ENCODE measurements at places on chromosomes 2 and 18.

- DNase-seq: no peak
These were observed 38.8 kb downstream of the DPYSL5 start for GRCh38 chr2:26886736-26887135.

GRCh38 chr2:51782921-51783765, 751.2 kb upstream of the NRXN1 start:
- DNase-seq: no peak

DNA sequence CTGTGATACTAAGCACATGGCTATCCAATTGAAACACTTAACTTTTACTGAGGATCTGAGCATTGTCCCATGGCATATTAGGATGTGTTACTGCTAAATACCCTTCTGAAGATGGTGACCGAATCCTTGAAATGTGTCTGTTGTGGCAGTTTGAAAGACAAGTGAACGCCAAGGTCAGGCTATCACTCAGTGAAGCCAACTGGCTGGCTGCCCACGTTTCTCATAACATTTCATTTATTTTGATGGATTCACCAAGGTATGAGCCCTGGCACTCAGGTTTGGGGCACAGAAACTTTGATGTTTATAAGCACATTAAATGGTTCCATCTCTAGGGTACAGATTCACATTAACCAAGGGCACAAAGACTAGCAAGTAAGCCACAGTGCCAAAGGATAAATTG, 850.3 kb downstream of the DPP10 start:
- DNase-seq: no peak

GRCh38 chr2:149858901-149859634, 271.5 kb upstream of the MMADHC start:
- no peak for DNase-seq

GRCh38 chr18:74114116-74114515, 33.5 kb downstream of the FBXO15 start:
- no peak for DNase-seq

DNA sequence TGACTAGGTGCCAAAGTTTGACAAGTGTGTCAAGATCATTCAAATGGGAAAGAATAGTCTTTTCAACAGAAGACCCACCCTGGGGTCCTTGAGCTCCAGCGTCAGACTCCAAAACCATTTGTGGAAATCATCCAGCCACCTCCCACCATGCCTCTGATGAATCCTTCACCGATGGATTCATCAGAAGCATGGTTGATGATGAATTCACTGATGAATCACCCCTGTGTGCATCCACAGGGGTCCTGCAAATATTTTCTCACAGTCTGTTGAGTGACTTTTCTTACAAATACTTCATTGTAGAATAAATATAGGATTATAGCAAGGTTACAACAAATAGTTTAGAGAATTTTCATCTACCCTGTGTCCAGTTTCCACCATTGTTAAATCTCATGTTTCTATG, 4.3 kb downstream of the UGT1A9 start:
- DNase-seq: no peak

DNA sequence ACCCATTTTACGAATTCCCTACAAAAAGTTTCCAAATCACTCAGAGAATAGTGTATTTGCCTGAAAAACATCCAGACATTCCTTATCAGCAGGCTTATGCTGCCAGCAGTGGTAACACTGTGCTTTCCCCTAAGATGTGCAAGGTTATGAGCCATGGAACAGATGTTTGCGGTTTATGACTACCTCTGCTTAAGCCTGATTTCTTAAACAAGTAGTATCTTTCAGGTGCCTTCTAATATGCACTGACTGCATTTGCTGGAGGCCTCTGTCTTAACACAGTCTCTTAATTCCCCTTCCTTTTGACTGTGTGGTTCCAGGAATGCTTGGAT, 54.8 kb downstream of the CDC42EP3 start:
- DNase-seq: no peak

DNA sequence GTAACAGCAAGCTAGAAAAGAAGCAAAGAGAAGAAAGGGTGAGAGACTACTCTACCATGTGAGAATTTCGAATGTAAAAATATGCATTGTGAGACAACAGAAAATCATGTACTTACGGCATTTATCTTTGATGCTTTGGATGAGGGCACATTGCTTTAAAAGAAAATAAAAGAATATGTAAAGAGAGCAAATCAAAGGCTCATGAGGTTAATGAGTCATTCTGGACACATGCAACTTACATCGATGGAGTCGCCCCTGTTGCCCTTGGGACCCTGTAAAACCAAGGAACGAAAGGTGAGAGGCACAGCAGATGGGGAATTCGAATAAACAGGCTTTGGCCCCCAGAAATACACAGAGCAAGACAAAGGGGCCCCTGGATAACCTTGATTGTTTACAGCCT, 69.0 kb downstream of the COL6A3 start:
- DNase-seq: no peak

- no peak for DNase-seq
These were observed 746.9 kb downstream of the SLC4A3 start for GRCh38 chr2:220374282-220374681.

DNA sequence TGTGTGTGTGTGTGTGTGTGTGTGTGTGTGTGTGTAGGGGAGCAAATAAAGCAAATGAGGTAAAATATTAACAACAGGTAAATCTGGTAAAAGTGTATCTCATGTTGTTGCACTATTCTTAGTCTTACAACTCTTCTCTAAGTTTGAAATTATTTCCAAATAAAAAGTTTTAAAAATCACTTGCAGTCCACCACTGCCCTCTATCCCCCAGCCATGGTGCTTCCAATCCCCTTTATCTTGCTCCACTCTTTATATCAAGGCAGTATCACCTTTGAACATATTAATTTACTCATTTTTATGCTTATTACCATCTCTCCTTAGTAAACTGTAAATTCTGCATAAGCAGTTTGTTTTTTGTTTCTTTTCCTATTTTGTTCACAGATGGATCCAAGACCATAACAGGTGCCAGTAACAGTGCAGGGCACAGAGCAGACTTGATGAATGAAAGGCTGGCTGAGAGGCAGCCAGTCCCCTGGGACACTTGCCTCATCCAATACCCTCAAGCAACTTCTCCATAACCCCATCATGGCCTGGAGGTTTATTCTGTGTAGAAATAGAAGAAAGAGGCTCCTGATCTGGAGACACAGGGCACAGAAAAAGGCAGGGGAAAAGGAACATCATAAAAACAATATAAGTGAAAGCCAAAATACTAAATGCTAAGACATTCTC, 67.6 kb downstream of the LDAH start:
- DNase-seq: no peak

DNA sequence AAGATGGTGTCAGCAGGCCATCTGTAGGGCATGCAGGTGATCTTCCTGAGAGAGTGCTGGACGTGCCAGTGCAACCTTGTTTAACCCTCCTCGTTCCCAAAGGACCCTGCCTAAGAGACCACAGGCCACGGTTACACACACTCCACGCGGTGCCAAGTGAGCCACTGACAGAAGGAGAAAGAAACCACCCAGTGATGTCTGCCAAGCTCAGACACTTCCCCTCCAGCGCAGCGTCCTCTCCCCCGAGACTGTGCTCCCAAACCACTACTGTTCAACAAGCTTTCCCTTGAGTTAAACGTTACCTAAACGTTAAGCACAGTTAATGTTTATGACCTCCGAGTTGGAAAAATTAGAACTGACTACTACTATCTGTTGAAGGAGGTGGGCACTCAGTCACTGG, 119.1 kb upstream of the NCK2 start:
- DNase-seq: no peak

DNA sequence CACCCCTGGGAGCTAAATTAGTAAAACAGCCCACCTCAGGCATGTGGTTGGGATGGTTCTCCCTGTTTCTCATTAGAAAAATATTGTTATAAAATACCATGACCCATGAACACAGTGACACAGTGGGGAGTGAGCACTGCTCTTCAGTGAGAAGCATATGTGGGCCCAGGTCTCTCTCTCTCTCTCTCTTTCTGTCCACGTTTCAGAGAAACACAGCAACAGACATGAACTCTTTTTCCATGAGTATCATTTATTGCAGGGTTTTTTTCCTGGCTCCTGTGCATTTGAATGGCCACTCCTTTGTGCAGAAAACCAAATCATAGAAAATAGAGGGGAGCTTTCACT, 41.2 kb downstream of the CYRIA start:
- no peak for DNase-seq

GRCh38 chr2:239047861-239048260, 200.0 kb downstream of the TWIST2 start:
- DNase-seq: no peak

DNA sequence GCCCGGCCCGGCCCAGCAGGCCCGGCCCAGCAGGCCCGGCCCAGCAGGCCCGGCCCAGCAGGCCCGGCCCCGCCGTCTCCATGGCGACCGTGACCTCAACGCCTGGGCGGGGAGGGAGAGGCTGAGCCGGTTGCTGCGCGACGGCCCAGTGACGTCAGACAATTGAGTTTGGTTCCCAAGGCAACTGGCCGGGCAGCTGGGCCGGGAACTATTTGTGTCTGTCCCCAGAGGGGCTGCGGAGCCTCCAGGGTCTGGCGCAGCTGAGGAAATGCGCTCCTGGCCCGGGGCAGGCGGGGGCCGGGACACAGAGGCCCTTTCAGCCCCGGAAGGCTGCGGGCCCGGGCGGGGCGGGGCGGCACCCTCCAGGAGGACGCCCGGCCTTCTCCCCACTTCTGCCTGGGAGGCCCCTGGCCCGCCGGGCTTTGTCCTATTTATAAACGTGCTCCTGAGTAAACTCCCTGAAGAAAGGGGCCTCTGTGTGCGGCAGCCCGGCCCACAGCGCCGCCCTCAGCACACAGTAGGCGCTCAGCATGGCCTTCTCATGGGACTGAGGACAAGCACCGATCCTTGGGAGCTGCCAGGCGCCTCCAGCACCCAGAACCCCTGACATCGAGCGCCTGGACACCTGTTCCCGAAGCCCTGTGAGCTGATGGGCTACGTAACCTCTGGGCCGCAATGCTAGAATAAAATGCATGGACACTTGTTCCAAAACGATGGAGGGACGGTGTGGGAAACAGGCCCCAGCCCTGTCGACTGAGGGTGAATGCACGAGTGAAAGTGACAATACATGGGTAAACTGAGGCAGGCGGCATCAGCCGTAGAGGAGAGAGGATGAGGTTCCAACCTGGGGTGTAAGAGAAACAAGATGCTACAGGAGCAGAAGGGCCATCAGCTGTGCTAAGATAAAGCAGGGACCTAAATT, 12.3 kb downstream of the TEX44 start:
- peak; percentile 88 for DNase-seq

GRCh38 chr2:67516362-67516761, 119.2 kb downstream of the ETAA1 start:
- no peak for DNase-seq

- DNase-seq: no peak
These were observed 159.4 kb downstream of the ACTR3 start for GRCh38 chr2:114049280-114049679.

- DNase-seq: no peak
These were observed 33.4 kb downstream of the ZFP36L2 start for GRCh38 chr2:43192744-43193651.

DNA sequence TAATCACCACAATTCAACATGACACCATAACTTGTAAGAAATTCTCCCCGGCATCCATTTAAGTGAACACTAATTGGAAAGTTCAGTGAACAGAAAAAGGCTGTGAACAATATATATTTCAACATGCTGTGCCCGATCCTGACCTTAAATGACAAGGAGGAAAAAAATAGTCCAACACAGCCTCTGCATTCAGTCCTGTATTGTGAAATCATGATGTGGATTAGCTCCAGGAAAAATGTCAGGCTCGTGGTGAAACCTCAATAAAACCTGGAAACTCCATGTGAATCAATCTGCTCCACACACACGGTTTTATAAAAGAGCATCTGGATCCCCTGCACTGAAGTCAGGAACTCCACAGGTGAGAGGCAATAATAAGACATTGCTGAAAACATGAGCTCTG, 145.4 kb upstream of the SPOPL start:
- no peak for DNase-seq

DNA sequence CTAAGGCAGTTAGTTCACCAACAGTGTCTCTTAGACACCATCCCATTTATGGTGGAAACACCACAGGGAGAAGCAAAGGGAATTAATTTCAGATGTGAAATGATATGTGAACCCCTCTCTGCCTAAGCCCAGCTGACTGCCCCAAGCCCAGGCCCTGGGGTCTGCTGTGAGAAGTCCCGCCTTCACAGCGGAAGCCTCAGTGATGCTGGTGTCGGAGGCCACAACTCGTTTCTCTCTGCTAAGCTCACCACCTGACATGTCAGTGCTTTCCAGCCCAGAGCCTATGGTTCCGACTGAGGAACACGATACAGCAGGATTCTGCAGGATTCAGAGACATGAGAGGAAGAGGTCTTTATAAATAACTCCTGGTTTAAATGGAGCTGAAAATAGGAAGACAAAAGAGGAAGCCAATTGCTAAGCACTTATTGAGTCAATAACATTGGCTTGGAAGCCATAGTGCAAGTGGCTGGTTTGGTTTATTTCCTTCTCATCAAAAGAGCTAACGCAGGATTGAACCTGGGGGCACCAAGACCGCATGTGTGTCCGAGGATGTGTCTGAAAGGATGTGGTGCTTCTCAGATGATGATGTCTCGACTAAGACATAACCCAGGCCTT, 21.9 kb upstream of the LOXHD1 start:
- DNase-seq: no peak

DNA sequence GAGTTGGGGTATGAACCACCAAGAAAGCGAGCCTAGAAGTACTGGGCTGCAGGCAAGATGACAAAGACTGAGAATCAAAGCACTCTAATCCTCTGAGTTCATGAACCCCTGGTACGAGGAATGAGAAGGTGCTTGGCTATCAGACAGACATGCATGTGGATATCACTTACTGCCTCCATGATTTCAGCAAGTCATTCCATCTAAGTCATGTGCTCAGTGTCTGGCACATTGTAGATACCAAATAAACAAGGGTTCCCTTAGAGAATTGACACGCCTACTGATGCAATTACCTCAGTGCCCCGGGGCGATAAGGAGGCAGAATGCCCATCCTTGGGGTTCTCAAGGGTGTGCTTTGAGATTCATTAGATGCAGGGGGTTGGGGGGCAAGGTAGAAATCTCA, 125.6 kb upstream of the PKDCC start:
- DNase-seq: no peak

DNA sequence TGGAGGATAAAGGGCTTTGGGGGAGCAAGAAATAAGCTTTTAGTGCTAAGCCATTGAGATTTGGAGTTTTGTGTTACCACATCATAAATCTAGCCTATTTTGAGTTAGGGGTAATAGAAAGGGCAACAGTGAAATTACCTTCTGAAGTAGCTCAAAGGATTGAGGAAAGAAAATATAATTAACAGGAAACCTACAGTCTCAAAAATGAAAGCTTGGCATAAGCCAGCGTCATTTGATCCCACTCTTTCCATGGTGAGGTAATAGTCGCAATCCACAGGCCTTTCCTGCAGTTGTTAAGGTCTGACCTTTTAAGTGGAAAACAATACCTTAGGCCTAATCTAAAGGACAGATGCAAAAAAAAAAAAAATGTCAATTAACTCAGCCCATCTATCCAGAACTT, 182.7 kb downstream of the UXS1 start:
- no peak for DNase-seq

Measured in activated T-helper 1 cell treated with anti-CD3 and anti-CD28 coated beads, Interleukin-2, amount 50 U/mL, for 16 hours (primary cell).